ENCODE measurements at places on chromosomes 2 and 18.

GRCh38 chr2:18117592-18117991, 239.1 kb downstream of the KCNS3 start:
- no peak for DNase-seq

- DNase-seq: no peak
Measured at GRCh38 chr2:35416391-35417140, 939.0 kb upstream of the CRIM1 start.

DNA sequence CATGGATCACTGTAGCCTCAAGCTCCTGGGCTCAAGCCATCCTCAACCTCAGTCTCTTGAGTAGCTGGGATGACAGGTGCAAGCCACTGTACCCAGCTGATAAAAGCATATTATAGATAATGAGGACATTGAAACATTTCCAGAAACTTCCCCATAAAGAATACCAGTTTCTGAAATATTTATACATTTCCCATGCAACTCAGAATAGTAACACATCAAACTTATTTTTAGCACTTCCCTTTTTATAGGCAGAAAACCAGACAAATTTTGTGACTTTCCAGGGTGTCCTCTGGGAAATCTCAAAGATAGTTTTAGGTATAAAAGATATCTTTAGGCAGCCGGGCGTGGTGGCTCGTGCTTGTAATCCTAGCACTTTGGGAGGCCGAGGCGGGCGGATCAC, 25.1 kb upstream of the DPYSL5 start:
- DNase-seq: no peak

GRCh38 chr2:241136191-241136590, 13.1 kb downstream of the PASK start:
- no peak for DNase-seq

DNA sequence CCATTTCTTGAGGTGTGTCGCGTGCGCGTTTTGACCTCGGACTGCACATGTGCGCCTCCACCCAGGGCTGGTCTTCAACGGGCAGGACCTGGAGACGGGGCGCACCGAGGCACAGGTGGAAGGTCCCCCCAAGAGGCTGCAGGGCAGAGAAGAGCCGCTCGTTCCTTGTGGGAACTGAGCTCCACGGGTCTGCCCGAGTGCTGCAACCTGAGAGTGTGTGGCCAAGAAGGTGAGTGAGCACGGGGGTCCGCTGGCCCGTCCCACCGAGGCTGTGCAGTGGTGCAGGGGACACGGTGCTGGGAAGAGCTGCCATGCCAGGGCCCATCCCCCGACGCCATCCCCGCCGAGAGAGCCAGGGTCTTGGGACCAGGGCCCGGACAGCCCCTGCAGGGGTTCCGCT, 268.3 kb downstream of the GALR1 start:
- DNase-seq: no peak

DNA sequence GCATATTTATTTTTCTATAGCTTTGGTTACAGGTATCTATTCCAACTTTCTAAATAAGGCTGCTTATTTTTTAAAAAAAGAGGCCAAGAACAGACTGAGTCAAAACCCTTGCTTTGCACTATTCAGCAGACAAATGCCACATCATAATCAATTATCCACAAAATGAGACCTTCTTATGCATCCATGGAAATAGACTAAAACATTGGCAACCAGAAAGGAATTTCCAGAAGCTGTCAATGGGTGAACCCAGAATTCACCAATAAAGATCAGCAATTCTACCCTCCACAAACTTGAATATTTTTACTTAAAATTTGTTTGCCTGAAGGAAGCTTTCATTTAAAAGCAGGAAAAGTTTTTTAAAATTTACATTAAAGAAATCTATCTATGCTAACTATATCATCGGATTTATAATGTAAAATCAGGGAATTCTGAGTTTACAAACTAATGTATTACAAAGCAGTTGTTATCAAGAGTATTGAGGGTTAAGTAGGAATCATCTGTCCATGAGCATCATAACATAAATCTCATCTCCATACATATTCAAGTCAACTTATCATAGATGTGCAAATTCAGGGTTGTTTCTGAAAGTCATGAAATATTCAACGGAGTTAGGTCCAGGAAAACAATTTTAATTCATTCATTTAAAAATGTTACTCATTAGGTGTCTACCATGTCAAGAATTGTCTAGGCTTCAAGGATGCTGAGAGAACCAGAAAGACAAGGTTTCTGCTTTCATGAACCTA, 548.0 kb downstream of the SATB2 start:
- DNase-seq: no peak

- no peak for DNase-seq
Measured at GRCh38 chr2:45332567-45332966, 278.5 kb downstream of the SRBD1 start.

DNA sequence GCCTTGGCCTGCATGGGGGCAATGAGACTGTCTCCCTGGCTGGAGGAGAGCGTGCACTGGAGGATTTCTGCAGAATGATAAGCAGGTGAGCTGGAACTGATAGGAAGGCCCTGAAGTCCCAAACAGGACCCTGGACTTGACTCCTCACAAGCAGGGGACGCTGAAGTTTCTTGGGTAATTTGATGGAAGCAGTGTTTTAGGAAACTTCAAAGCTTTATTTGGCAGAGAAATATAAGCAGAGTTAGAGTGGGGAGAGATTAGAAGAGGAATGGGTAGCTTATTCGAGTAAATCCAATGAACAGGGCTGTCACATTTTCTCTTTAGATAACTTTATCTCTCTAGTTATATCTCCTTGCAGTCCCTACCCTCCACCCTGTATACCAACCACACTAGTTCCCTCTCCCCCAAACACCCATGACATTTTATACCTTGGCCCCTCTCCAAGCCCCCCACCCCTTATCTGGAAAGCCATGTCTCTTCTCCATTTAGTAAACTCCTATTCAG, 73.6 kb upstream of the IGFBP5 start:
- DNase-seq: no peak

DNA sequence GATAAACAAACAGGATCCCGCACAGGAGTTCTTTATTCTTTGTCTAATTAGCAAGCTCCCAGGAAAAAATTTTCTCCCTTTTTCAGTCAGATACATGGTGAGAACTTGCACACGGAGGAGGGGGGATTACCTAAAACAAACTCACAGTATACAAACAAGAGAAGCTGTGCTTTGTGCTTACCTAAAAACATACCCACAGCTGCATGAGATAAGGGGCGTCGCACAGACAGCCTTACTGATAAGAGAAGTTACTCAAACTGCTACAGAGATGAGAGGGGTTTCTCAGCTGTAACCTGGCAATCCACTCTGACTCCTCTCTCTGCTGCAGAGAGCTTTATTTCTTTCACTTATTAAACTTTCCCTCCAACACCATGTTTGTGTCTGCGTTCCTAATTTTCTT, 32.9 kb upstream of the ST3GAL5 start:
- no peak for DNase-seq

DNA sequence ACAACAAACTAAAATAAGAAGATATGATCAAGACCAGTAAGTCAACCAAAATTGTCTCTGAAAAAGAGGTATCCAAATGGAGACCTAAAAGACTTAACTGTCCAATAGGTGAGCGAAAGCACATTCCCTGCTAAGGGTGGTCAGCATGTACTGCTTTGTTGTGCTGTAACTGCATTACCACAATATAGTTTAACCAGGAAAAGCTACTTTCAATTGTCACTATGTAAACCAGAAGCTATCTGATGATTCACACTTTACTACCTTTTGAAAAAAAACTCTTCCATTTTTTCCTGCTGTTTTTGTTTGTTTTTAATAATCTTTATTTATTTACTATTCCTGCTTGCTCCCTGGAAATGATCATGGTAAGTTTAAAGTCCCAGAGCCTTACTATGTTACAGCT, 36.1 kb downstream of the ASXL2 start:
- DNase-seq: no peak

DNA sequence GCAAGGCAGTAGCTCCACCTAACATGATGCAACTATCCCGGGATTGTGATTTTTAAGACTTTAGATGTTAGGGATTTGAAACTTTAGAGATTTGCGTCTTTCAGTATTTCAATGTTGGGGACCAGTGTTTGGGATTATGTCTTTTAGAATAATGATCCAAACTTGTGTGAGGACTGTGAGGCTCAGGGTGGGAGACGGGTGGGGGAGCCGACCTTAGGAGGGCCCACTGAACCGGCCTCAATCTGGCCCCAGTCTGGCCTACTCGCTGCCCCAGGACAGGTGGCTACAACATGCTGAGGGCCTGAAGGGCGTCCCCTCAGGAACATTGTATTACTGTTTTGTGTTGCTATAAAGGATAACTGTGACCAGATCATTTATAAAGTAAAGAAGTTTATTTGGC, 10.7 kb downstream of the AMER3 start:
- no peak for DNase-seq

GRCh38 chr18:65990944-65991708, 240.3 kb downstream of the CDH7 start:
- no peak for DNase-seq

DNA sequence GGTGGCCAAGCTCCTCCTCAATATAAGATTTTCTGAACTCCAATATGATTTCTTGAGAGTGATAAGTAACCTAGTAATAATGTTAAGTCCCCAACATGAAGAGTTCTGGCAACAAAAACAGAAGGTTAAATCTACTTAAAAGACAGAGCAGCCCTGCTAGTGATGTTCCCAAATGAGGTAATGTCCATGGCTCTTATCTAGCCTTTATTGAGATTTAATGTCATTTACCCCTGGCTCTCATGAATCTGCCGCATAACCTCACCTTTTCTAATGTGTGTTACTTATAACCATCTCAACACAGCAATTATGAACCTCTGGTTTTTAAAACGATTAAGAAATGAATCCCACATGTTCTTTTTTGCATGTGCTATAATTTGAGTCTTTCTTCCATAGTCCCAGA, 167.5 kb upstream of the ZFP36L2 start:
- DNase-seq: no peak

DNA sequence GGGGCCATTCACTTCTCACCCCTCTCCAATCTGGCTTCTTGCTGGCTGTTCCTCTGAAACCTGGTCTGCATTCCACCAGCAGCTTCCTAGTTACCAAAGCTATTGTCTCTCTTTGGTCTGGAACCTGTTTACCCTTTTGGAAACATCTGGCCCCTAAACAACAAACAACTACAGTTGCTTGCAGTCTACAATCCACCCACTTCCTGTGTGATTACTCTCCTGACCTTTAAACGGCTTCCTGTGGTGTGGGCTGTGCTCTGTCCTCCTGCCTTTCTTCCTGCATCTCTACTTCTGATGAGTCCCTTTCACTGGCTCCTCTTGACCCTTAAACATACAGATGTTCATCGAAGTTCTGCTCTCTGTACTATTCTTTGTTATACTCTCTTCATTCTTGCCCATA, 303.8 kb downstream of the TDRD15 start:
- no peak for DNase-seq

Measured in T-helper 22 cell (primary cell).